Activated CD8-positive, alpha-beta memory T cell treated with anti-CD3 and anti-CD28 coated beads, Interleukin-2, amount 10 ng/mL, durations not matched to agents 7 days and 5 days (primary cell): ENCODE measurements at places on chromosomes 11 and 22.

DNA sequence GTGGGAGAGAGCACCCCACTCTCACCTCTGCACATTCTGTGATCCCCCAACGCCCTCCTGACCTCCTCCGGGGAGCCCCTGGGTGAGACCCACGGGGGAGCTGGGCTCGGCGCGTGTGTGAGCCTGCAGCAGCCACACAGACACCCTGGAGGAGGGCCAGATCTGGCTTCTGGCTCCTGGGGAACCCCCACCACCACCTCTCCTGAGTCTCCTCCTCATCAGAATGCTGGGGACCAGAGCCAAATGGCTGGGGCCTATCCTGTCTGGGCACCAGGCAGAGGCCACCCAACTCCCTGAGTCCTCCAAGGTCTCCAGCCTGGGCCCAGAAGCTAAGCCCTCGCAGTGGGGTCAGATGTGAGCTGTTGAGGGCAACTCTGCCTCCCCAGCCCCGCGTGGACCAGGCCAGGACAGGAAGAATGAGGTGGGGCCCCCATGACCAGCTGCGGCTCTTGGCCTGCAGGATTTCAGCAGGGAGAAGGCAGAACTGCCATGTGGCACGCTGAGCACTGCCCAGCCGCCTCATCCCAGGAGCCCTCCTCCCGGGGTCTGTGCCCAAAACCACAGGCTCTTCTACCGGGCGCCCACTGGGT, 5.5 kb upstream of the PIM3 start:
- peaks cover 9% of the 10 kb centered on the region for H3K4me1 ChIP-seq
- H3K27me3 ChIP-seq = no peaks in the 10 kb centered on the region
- H3K4me3 ChIP-seq = no peak overlapping the region
- H3K27ac ChIP-seq = no peak overlapping the region
- DNase-seq = no peak
- H3K36me3 ChIP-seq = no peaks in the 10 kb centered on the region

DNA sequence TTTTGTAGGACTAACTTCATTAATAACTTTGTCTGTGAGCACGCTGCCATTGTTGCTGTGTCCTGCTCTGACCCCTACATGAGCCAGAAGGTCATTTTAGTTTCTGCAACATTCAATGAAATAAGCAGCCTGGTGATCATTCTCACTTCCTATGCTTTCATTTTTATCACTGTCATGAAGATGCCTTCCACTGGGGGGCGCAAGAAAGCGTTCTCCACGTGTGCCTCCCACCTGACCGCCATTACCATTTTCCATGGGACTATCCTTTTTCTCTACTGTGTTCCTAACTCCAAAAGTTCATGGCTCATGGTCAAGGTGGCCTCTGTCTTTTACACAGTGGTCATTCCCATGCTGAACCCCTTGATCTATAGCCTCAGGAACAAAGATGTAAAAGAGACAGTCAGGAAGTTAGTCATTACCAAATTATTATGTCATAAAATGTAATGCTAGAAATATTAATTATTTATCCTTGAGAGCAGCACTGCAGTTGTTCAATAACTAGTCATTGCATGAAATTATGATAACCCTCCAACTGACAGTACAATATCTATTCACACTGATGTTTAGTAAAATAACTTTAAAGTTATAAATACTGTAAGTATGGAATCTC, 46.4 kb upstream of the OR5D13 start:
- no peaks in the 10 kb centered on the region for H3K27me3 ChIP-seq
- no peaks in the 10 kb centered on the region for H3K36me3 ChIP-seq

- H3K36me3 ChIP-seq = no peaks in the 10 kb centered on the region
- peak overlapping the region; percentile 86 for H3K4me3 ChIP-seq
- DNase-seq = peak; percentile 79
- H3K27me3 ChIP-seq = peaks cover 20% of the 10 kb centered on the region
These were observed 518 bp downstream of the KMT5B start for GRCh38 chr11:68212421-68213134.

DNA sequence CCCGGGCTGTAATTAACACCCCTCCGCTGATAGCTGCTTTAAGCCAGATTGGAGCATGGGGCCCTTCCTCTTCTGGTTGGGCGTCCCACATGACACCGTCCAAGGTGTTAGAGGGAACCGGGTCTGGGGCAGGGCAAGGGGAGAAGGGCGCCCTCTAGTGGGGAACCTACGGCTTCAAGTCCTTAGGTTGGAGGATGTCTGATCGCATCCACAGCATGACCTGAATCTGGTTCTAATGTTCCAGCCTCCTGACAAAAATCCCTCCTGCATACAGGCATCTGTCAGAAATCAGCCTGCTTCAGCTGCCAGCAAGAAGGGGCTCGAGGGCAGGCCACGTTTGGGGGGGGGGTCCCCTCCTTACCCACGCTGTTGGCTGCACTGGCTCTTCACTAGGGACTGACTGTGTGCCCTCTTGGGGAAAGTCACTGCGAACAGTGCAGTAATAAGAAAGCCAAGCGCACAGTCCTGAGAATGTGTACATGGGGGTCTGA, 94.2 kb upstream of the TBCEL start:
- no peak overlapping the region for H3K4me3 ChIP-seq
- H3K27me3 ChIP-seq = peaks cover 2% of the 10 kb centered on the region
- peak; percentile 55 for DNase-seq
- no peak overlapping the region for H3K27ac ChIP-seq
- no peaks in the 10 kb centered on the region for H3K4me1 ChIP-seq

DNA sequence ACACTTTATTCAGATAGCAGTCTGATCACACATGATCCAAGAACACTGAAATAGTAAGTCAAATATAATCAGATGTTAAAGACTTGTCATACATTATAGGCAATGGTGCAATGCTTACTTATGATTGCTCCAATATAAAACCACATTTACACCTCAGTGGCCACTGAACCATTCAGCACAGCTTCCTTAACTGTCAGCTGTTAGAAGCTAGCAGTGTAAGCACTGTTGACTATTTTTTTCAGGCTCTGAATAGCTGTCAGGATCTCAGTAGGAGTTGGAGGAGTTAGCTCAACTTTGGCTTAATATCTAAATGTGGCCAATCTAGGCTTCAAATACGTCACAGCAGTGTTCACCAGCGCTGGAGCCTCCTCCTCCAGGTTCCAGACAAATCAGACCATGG, 36.6 kb downstream of the METTL15 start:
- no peak overlapping the region for H3K4me3 ChIP-seq
- DNase-seq = no peak
- peaks cover 21% of the 10 kb centered on the region for H3K36me3 ChIP-seq
- no peaks in the 10 kb centered on the region for H3K27me3 ChIP-seq
- H3K27ac ChIP-seq = no peak overlapping the region
